ENCODE measurements at places on chromosomes 6 and 20.
A peak's percentile ranks its signal among the peaks of the same experiment; 100 is the strongest.

DNA sequence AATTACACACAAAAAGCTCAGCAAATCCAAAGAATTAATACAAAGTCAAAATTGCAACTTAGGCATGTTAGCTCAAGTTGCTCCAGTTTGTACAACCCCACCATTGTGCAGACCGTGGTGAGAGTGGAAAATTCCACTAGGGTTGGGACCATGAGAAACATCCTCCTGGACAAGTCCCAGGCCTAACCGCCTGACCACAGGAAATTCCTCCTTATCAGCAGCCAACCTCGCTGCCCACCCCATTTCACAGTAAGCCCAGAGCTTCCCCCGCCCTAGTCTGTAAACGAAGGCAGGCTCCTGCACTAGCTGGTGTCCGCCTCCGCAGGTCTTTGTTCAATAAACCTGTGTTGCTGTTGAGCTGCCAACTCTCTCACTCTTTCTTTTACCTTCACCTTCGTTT lies 1023.3 kb downstream of the EYS start:
- DNase-seq, result peak; percentile 61

- DNase-seq, result no peak
These were observed at the start of gene STK35 for GRCh38 chr20:2101057-2101864. Gene STK35 (plus strand): TSS chr20:2101827. CDS start chr20:2101882, 55 bp downstream.

GRCh38 chr6:27866357-27867050 lies 45.7 kb downstream of the OR2B2 start:
- peak; percentile 38 for DNase-seq

GRCh38 chr20:46666306-46666705 lies 15.0 kb upstream of the SLC13A3 start:
- DNase-seq, result no peak

GRCh38 chr6:91573826-91574416 lies 987.0 kb upstream of the MAP3K7 start:
- no peak for DNase-seq

- DNase-seq, result peak; percentile 17
These were observed 187.4 kb downstream of the TENT5A start for GRCh38 chr6:81565071-81565470.

DNA sequence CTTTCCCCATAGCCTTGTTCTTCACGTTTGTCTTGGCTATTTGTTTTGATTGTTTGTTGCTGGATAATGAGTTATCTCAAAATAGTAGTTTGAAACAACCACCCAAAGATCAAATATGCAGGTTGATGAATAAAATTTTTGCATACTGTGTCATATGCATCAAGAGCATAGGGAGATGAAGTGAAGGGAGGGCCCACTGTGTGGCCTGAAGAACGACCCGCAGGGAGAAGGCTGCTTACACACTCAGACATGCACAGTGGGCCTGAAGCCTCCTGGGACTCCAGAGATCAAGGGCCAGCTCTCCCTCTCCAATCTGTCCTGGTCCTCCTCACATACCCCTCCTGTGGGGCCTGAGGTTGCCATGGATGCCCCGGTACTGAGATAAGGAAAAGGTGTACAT lies 16.2 kb upstream of the TREM2 start:
- no peak for DNase-seq

DNA sequence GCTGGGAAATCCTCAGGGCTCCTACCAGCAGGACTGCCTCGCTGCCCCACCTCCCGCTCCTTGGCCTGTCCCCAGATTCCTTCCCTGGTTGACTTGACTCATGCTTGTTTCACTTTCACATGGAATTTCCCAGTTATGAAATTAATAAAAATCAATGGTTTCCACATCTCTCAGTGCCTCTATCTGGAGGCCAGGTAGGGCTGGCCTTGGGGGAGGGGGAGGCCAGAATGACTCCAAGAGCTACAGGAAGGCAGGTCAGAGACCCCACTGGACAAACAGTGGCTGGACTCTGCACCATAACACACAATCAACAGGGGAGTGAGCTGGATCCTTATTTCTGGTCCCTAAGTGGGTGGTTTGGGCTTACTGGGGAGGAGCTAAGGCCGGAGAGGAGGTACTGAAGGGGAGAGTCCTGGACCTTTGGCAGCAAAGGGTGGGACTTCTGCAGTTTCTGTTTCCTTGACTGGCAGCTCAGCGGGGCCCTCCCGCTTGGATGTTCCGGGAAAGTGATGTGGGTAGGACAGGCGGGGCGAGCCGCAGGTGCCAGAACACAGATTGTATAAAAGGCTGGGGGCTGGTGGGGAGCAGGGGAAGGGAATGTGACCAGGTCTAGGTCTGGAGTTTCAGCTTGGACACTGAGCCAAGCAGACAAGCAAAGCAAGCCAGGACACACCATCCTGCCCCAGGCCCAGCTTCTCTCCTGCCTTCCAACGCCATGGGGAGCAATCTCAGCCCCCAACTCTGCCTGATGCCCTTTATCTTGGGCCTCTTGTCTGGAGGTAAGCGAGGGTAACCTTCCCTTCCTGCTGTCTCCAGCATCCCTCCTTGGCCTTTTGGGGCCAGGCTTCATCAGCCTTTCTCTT lies at the start of gene CFB:
CFB (plus strand) TSS at position 589 of the 863 bp plus-strand sequence; CDS start at position 716, 127 bp downstream.
- peak; percentile 81 for DNase-seq

DNA sequence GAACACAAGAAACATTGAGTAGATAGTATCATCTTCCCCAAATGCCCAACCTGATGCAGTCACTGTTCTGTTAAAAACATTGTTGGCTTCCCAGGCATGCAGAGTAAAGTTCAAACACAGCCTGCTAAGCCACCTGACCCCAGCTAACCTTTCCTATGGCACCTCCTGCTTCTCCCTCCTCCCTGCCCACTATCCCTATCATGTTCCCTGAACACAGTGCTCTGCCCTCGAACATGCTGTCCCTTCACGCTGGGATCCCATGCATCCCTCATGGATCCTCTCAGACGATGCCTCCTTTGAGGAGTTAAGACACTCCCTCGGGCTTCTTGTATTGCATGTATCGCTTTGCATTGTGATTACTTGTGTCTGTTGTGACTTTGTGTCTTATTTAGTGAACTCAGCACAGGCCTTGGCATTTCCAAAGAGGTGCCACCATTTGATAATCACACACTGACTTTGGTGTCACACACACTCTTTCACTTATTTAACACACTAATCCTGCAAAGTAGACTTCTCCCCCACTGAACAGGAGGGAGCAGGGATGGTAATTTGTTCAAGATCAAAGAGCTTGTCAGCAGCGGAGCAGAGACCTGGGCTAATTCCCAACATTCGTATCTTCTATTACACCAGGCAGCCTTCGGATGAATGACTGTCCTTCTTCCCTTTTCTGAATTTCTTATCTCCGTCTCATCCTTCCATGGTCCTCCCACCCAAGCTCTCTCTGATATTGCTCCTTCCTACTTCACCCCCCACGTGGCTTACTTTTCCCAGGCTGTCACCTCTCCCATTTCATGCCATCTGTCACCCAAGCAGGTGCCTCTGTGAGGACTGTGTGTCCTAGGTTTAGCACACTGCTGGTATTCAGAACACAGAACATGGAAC lies 28.3 kb upstream of the SMIM29 start:
- DNase-seq, result no peak

DNA sequence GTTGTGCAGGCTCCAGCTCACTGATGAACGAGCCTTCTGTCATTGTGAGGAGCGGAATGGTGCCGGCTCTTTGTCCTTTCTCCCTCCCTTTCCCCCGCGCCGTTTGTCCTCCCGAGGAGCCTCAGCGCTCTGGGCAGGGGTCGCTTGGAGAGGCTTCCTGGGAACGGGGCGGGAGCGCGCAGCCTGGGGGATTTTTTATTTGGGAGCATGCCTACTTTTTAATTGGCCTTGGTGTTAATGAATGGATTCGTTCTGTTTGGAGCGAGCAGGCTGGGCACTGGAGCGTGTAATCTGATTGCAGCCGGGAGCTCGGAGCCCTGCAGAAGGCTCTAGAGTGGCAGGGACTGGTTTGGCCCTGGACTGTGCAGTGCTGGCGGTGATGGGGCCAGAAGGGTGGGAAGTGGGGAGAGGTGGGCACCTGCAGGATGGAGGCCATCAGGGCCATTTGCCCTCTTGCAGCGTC lies 118.8 kb downstream of the CDH4 start:
- DNase-seq, result no peak

DNA sequence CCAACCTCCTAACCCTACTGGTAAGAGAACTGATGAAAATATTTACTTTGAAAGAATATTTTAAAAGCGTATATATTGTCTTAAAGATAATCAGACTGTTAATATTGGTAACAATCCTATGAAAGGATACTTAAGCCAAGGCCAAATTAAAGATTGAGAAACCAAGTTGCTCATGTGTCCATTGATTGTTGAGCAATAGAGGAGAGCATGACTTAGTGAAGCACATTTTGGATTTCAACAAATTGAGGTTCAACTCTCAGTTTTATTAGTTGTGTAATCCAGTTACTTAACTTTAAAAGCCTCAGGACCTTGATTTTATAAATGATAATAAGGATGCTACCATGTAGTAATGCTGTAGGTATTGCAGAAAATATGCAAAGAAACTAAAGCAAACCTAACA lies 56.8 kb downstream of the PRL start:
- DNase-seq, result no peak

- DNase-seq, result no peak
These were observed 118.7 kb downstream of the BMP2 start for GRCh38 chr20:6886065-6886729.

- no peak for DNase-seq
These were observed 146.1 kb downstream of the PCSK2 start for GRCh38 chr20:17372806-17373440.

- DNase-seq, result peak; percentile 54
These were observed 882 bp upstream of the FAM184A start for GRCh38 chr6:119079283-119079809.

DNA sequence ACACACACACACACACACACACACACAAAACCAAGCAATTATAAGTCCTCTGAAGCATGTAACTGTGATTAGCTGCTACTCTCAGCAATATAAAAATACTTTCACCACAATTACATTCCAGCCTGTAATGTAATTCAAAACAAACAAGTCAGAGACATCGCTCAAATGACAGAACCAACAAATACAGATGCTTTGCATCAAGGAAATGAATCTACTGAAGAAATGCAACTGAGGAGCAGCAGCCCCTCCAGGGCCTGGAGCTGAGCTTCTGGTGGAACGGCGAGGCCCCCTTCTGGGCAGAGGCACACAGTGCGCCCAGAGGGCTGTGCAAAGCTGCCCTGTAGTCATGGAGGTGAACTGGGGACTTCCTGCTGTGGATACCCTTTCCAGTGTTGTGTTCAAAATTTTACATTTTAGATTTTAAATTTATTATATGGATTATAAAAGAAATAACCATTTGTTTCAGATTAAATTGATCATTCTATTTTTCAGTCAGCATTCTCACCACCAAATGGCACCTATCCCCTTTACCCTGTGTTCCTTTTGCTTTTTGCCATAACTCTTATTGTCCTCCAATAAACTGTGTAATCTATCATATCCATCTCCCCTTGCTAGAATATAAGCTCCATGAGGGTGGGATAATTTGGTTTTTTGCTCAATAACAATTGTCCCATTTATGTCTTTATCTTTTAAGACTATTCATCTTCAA lies 23.2 kb downstream of the ADAT2 start:
- peak; percentile 75 for DNase-seq

DNA sequence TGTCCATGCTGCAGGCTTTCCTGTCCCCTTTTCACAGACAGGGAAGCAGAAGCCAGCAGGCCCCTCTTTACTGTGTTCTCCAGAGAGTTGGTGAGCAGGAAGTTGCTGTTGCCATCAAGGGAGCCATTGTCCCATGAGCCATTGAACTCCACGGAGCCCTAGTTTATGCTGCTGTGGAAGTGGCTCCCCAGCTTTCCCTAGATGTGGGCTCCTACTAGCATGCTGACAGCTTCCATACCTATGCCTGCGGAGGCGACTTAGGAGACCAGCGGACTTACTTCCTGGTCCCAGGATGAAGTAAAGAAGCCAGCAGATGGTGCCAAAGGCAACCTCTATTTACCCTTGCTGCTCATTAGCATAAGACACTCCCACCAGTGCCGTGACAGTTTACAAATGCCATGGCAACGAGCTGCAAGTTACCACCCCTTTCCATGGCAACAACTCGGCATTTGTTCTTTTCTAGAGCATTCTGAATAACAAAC lies 30.8 kb upstream of the FKBP1A start:
- DNase-seq, result peak; percentile 78

DNA sequence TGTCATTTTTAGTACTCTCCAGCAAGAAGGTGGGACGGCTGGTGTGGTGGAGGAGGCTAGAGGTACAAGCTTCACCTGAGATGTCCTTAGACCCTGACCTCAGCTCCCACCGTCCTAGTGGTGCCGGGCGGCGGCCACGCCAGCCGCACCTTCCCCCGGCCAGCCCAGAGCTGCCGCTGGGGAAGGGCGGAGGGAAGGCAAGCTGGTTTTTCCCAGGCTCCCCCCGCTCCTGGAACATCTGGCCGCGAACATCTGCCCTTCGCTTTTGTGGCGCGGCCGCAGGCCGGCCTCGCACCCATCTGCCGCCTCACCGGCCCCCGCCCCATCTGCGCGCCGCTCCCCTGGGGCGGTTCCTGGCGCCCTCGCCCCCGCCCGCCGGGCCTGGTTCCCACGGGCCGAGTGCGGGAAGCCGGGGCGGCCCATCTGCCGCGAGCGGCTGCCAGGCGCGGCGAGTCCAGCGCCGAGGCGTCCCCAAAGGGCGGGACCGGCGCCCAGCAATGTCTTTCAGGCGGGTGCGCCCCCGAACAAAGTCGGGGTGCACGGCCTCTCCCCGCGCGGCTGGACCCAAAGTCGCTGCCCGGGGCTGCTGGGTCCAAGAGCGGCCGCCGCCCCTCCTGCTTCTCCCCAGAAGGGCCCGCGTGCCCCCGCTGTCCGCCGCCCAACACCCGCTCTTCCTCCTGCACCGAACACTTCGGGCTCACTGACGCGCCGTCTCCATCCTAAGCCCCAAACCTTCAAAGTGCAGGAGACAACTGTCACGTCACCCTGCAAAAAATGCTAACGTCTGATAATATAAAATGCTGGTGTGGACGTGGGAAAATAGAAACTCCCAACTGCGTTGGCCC lies 17.3 kb upstream of the ID1 start:
- DNase-seq, result no peak

DNA sequence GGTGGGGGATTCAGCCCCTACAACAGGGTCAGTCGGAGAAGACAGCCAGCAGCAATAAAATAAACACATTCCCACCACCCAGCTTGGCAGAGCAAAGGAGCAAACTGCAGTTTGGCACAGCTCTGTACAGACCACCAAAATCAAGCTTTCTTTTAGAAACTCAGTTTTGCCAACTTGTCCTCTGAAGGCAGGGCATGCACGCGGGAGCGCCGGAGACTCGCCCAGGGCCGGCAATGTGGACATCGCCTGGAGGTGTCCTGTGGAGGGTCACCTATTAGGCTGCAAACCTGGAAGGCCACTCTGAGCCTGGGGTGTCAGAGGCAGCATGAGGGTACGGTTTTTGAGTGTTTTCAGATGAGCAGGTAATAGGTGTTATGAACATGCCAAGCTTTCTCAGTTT lies 34.7 kb downstream of the TMEM242 start:
- DNase-seq, result no peak

- no peak for DNase-seq
These were observed 79.9 kb downstream of the SLC22A3 start for GRCh38 chr6:160428069-160428430.

DNA sequence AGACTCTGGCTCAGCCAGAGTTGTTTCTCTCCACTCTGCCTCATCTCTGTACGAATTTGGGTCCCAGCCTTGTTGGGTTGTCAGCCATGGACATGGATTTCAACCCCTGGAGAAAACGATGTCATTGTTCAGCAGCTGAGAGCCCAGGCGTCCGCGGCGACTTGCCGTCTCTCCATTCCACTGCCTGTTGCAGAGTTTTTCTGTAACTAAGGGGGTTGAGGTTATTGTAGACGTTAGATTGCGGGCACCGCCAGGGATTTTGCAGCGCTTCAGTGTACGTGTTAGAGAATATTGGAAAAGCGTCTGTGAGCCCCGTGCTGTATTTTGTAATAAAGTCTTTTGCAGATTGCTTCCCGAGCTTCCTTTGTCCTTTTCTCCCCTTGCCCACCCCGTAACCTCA lies 13.1 kb upstream of the RBM38 start:
- no peak for DNase-seq
